Camera-type eye (tissue), 1 donor: ENCODE measurements at places on chromosomes 7 and 10. TPM values are rescaled to one million over a fixed set of nuclear protein-coding genes. Genes with fewer than 3 reads are reported as not detected.

GSAP gene
- 17.0 TPM for total RNA-seq

CYP51A1 gene
- total RNA-seq = 110 TPM

FGL2 gene
- total RNA-seq = 34.0 TPM

MCM10 gene
- total RNA-seq = 4.1 TPM

FAM131B gene
- 13.0 TPM for total RNA-seq

HTR5A gene
- total RNA-seq = 0.22 TPM

GFRA1 gene
- 62.2 TPM for total RNA-seq

SEMA3C gene
- 288 TPM for total RNA-seq

HOXA9 gene
- not detected for total RNA-seq

TMEM236 gene
- total RNA-seq = 0.44 TPM

LEP gene
- total RNA-seq = not detected

NAT16 gene
- 0.82 TPM for total RNA-seq

ERCC6 gene
- 35.5 TPM for total RNA-seq

H2AZ2 gene
- total RNA-seq = 221 TPM

SPDYE9 gene
- not detected for total RNA-seq

SORCS1 gene
- total RNA-seq = 66.1 TPM

KCNH2 gene
- 22.7 TPM for total RNA-seq

PNLIPRP3 gene
- not detected for total RNA-seq

GPR26 gene
- 1.4 TPM for total RNA-seq

SPDYE2B gene
- not detected for total RNA-seq

TSPAN15 gene
- 28.1 TPM for total RNA-seq

MAGI2 gene
- 49.4 TPM for total RNA-seq

MBL2 gene
- total RNA-seq = not detected

MMD2 gene
- total RNA-seq = 5.7 TPM
